ENCODE measurements at places on chromosomes 16 and 17. TPM values are rescaled to one million over a fixed set of nuclear protein-coding genes. Genes with fewer than 3 reads are reported as not detected.
A peak's percentile ranks its signal among the peaks of the same experiment; 100 is the strongest.

CDC42EP4 gene
- polyA plus RNA-seq, result 24.4 TPM

KRTAP9-4 gene
- not detected for polyA plus RNA-seq

HS3ST3B1 gene
- 0.64 TPM for polyA plus RNA-seq

GRCh38 chr17:42457107-42457792, 1.4 kb upstream of the ATP6V0A1 start:
- H3K36me3 ChIP-seq, result peaks cover 13% of the 10 kb centered on the region
- H3K27ac ChIP-seq, result peak overlapping the region; percentile 98
- no peak overlapping the region for H3K4me3 ChIP-seq
- DNase-seq, result no peak
- peaks cover 38% of the 10 kb centered on the region for H3K4me1 ChIP-seq

GRCh38 chr17:79670537-79671084, 59.8 kb upstream of the RBFOX3 start:
- H3K4me3 ChIP-seq, result no peak overlapping the region
- peaks cover under 1% of the 10 kb centered on the region for H3K4me1 ChIP-seq
- H3K27ac ChIP-seq, result no peak overlapping the region
- peaks cover 6% of the 10 kb centered on the region for H3K27me3 ChIP-seq
